ENCODE measurements at places on chromosomes 12 and 14. TPM values are rescaled to one million over a fixed set of nuclear protein-coding genes. Genes with fewer than 3 reads are reported as not detected.

The CFL2 gene
- 12.6 TPM for total RNA-seq

The ACVRL1 gene
- total RNA-seq: 0.83 TPM

The TSPAN8 gene
- not detected for total RNA-seq

The A2M gene
- total RNA-seq: 3.1 TPM

The ATP5F1B gene
- 243 TPM for total RNA-seq

The DIO2 gene
- total RNA-seq: not detected

The TCL1A gene
- total RNA-seq: not detected

The CISTR gene
- not detected for total RNA-seq

The LIN7A gene
- total RNA-seq: not detected

The HOTAIR gene
- not detected for total RNA-seq

The CEBPE gene
- 0.69 TPM for total RNA-seq

The ATP23 gene
- total RNA-seq: 6.7 TPM

The SLC5A8 gene
- total RNA-seq: not detected

The NRXN3 gene
- total RNA-seq: not detected

The HCAR1 gene
- total RNA-seq: 0.09 TPM

The RNF41 gene
- total RNA-seq: 38.1 TPM

The KRAS gene
- 34.4 TPM for total RNA-seq

The LALBA gene
- total RNA-seq: not detected

The IFNG-AS1 gene
- 14.5 TPM for total RNA-seq

The TAS2R8 gene
- total RNA-seq: not detected

The BIN2 gene
- total RNA-seq: 215 TPM

The RDH5 gene
- total RNA-seq: 32.5 TPM

The PTCSC3 gene
- total RNA-seq: not detected

The SOAT2 gene
- 0.26 TPM for total RNA-seq

The CCDC175 gene
- not detected for total RNA-seq

The C1R gene
- 2.3 TPM for total RNA-seq

The AKAP3 gene
- 5.5 TPM for total RNA-seq

The EP400 gene
- 82.3 TPM for total RNA-seq

The RFX4 gene
- not detected for total RNA-seq

The LAG3 gene
- 3.8 TPM for total RNA-seq

The SMOC1 gene
- total RNA-seq: not detected

The DNAH10 gene
- 0.08 TPM for total RNA-seq

The TMEM117 gene
- total RNA-seq: 4.7 TPM

The RASSF9 gene
- not detected for total RNA-seq

The CNTN1 gene
- total RNA-seq: not detected

The LTBR gene
- total RNA-seq: 1.3 TPM

The TSPAN19 gene
- not detected for total RNA-seq

The FOXN4 gene
- total RNA-seq: not detected

The MAP3K9 gene
- 5.8 TPM for total RNA-seq

The PIP4P1 gene
- 77.8 TPM for total RNA-seq

The DBX2 gene
- total RNA-seq: not detected

The B4GALNT3 gene
- total RNA-seq: 2.6 TPM

The TMEM132C gene
- total RNA-seq: not detected

The DIO3 gene
- total RNA-seq: not detected

The C12orf56 gene
- total RNA-seq: not detected

The CREBL2 gene
- 52.0 TPM for total RNA-seq

All from CD4-positive, alpha-beta memory T cell (primary cell).